HepG2 (cell line): ENCODE measurements at places on chromosomes 11 and 22. TPM values are rescaled to one million over a fixed set of nuclear protein-coding genes. Genes with fewer than 3 reads are reported as not detected.

The TMEM191C gene
- 1.2 and 2.9 TPM in 2 replicates for total RNA-seq

The KRTAP5-10 gene
- total RNA-seq, result not detected in 2 replicates

The KRTAP5-1 gene
- total RNA-seq, result not detected in 2 replicates

The RNF121 gene
- 18.9 and 28.6 TPM in 2 replicates for total RNA-seq

The MFNG gene
- total RNA-seq, result 1.0 and 1.1 TPM in 2 replicates

The ARHGAP42 gene
- 4.3 and 4.8 TPM in 2 replicates for total RNA-seq

The TUB gene
- total RNA-seq, result 5.4 and 5.6 TPM in 2 replicates

The PLAAT5 gene
- total RNA-seq, result not detected in 2 replicates

GRCh38 chr11:10301656-10302358 is 3.1 kb upstream of the ADM start:
- DNase-seq, result no peak

DNA sequence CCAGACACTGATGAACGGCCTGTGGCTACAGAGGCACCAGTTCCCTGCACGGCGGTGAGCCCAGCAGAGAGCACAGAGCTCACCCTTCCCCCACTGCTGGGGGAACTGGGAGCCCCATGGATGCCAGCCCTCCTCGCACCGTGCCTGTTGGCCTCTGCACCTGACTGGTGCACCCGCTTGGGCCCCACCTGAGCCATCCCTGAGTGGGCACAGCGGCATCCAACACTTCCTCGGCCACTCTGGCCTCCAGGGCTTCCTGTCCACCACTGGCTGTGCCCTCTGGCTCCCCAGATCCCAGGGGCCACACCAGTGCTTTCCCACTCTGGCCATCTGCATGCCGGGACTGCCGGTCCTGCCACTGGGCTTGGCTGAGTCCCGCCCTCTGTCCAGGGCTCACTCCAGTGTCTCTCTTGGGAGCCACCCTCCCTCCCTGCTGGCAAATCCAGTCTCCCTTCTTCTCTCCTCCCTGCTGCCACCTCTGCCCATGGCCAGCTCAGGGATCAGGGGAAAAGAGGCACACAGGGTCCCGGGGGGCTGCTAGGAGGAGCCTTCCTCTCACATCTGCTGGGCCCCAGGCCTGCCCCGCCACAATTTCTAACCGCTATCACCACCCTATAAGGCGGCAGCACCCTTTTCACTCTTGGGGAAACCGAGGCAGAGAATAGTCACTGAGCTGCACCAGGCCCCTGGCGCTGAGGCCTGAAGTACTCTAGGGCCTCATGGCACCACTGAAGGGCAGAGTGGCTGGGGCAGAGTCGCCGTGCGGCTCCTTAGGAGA is 33.0 kb downstream of the GNB1L start:
- DNase-seq, result no peak

GRCh38 chr11:83938148-83938547 is 652.0 kb upstream of the CCDC90B start:
- DNase-seq, result no peak

GRCh38 chr11:125591649-125592304 is 875 bp upstream of the STT3A start:
- DNase-seq, result peak; percentile 10

DNA sequence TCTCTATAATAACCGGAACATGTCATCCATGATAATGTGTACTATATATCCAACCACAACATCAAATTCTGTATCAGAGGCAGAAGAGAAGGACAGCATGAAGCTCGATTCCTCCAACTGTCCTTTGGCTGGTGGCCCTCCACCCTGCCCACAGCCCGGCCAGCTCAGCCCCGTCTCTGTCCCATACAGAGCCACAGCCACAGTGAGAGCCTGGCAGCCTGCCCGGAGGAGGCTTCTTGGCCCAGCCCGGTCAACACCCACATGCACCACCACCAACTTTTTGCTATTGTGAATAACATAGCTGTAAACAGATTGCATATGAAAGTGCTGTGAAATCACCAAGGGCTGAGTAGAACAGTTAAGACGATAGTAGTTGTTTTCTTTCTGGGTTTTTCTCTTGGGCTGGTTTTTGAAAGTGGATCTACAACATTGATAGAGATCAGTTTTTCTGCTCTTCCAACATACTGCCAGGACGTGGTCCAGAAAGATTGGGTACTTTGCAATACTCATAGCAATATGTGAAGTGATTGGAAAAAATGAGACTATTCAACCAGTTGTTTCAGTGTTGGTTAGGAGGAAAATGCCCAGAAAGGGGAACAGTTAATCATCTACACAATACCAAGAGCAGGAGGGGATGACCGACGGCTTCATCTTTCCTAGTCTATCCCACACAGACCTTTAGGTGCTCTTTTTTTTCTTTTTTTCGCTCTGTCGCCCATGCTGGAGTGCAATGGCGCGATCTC is 6.9 kb upstream of the TUBA8 start:
- no peak for DNase-seq

GRCh38 chr22:35591714-35592417 is 25.3 kb downstream of the MB start:
- DNase-seq, result no peak

DNA sequence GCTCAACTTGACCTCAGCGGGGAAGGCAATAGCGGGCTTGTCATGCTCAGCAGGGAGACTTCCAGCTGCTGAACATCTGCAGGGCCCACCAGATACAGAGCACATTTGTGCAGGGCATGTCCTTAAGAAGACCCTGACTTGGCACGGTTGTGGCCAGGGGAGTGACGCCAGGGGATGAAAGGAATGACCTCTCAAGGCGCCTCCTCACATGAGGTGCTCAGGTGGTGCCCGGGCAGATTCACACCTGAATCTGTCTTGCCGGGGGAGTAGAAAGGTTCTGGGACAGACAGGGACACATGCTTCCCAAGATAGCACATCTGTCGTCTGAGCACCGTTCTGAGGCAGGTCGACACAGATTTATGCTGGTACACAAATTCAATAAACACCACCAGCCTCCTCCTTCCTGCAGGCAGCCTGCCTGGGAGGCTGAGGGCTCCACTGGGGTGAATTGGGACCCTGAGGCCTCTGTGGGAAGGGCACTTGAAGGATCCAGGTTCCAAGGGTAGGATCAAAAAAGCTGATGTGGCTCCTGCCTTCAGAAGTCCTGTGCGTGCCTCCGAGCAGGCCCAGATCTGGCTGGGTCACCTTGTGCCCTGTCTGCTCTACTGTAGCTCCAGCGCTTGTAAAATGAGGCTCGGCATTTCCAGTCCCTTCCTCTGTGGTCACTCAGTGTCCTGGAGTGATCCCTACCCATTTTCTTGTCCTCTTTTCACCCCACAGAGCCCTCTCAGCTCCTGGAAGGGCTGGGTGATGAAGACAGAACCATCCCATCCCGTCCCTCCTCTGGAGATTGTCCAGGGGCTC is 49.6 kb upstream of the NECTIN1 start:
- no peak for DNase-seq

DNA sequence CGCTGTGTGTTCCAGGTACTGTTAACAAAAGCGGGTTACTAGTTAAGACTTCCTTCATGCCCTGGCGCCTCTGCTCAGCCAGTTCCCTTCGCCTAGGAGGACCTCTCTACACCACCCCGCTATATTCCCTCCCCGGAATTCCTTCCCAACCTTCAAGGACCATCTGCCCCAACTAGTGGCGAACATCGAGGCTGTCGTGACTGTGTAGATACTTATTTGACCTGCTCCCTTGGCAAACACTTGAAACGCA is 450 bp upstream of the BCL2L13 start:
- no peak for DNase-seq

- no peak for DNase-seq
These were observed 22.6 kb downstream of the GDPD4 start for GRCh38 chr11:77278595-77279506.

DNA sequence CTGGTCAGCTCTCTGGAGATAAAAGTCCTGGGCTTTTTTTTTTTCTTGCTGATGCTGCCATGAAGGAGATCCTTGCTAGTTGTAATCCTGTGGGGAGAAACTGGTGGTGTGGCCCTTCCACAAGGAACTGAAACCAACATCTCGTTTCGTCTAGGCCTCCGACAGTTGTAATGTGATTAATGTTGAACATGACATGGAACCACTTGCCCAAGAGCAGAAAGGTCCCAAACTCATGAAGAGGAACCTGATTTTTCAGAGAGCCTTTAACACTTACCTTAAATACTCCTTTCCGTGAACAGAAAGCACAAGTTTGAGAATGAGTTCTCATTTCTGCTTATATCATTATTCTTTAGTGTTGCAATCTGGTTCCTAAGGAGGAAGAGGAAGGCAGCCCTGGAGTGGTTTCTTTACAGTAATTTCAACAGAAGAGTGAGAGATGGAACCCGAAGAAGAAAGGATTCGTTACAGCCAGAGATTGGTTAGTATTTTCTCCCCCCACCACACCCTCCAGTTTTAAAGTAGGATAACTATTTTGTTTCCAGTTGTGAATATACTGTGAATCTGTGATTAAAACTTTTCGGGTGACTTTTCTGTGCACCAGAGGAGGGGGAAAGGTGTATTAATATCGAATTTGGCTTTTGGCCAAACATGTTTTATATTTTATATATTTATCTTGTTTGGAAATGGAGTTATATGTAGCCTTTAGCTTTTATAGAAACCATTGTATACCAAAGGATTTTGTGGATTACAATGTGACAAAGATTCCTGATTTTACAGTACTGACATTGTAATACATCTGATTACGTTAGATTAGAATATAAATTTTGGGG is 2.0 kb downstream of the KDM2A start:
- DNase-seq, result no peak

- DNase-seq, result no peak
These were observed 101.9 kb downstream of the MRTFA start for GRCh38 chr22:40534379-40535188.

DNA sequence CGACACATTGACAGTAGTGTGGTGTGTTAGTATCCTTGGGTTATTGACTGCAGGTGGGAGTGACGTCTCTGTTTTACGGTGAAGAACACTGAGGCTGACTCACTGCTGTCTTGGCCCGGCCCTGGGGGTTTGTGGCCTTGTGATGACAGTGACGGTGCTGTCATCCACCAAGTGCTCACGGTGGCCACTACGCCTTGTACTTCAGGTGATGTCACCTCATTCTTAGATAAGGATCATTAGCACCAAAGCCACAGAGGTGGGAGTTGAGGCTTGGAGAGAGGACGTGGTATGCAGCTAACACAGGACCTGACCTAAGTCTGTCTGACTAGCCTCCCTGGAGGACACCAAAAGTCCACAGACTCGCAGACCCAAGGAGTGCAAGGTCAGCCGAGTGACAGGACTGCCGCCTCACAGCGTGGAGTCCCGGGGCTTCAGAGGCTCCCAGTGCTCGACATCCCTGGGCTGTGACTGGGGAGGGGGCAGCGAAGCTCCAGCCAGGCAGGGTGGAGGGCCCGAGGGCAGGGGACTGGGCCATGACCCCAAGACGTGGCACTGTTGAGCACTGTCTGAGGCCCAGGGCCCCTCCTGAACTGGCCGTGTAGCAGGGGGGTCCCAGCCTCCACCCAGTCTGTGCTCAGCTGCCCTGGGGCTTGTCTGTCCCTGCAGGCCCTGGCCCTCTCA is 56.5 kb downstream of the NAT10 start:
- DNase-seq, result no peak

DNA sequence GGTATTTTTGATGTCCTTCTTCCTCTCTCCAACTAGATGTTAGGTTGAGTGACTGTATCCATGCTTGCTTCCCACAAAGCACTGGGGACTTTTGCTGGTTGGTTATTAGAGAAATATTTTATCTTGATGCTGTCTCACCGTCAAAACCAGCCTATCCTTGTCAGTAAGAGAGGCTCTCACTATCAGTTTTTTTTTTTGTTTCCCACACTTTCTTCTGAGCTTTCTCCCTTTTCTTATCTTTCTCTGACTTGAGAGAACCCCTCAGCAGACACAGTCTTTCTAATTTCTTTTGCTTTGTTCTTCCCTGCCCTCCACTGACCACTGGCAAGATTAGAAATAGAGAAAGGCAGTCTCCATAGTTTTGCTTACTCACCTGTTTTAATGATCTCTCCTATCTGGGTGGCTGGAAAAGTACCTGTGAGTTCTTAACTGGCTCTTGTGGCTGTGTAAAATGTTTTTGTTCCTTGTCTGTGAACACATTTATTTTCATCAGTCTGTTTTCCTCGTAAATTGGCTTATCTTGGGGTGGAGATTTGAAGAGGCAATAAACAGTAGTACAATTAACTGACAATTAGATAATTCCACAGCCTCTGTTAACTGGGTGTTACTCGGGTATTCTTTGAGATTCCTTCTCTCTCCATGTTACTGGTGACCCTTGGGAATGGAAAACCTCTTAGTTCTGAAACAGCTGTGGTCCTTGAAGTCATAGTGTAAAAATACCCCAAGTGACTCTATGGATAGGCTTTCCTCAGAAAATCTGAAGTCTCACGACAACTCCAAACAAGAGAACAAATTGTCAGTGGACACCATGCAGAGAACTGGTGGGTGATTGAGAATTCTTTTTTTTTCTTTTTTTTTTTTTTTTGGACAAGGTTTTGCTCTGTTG is at the start of gene NXPE1:
Gene NXPE1, minus strand, starts transcription at position 457 of the 886 bp plus-strand sequence. CDS start 8,680 bp downstream, outside the sequence.
- no peak for DNase-seq

DNA sequence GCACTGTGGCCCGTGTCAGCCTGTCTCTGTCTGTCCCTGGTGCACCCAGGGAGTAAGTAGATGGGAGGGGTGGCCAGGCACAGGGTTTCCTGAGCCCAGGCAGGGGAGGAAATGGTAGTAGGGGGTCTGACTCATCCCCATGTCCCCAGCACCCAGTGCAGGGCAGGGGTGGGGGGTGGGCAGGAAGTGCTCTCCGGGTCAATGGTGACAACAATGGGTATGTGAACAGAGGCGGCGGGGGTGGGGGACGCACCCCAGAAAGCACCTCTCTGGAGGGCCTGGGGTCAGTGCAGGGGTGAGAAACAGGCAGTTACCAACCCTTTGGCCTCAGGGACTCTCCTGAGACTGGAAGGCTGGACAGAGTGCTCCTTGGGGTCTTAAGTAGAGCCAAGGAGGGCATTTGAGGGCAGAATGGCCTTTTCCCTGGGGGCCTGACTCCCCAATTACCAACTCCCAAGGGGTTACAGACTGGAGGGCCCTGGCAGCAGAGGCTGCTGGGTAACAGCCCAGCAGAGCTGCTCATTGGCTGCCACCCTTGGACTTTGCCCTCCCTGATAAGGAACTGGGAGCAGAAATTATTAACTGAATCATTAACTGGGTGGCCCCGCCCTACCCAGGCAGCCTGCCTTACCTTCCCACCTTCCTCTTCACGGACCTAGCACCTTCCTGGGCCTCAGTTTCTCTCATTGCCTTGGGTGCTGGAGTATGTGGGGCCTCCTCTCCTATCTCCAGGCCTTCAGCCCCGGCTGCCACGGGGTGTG is 4.2 kb downstream of the MYRF start:
- peak; percentile 94 for DNase-seq

GRCh38 chr22:32080904-32081303 is 37.8 kb downstream of the SLC5A1 start:
- peak; percentile 47 for DNase-seq

GRCh38 chr22:48808038-48808960 is 1019.4 kb downstream of the BRD1 start:
- DNase-seq, result no peak

- DNase-seq, result no peak
These were observed 299.4 kb downstream of the CTTN start for GRCh38 chr11:70697701-70698100.

GRCh38 chr11:128324531-128325141 is 262.7 kb downstream of the ETS1 start:
- no peak for DNase-seq

- peak; percentile 93 for DNase-seq
These were observed 1.0 kb upstream of the EPS8L2 start for GRCh38 chr11:704781-705645.

- no peak for DNase-seq
These were observed 86.0 kb downstream of the RRM1 start for GRCh38 chr11:4180441-4181183.

- DNase-seq, result no peak
These were observed 126.2 kb upstream of the SERPIND1 start for GRCh38 chr22:20647586-20648305.
